ENCODE measurements at places on chromosomes 3 and 15.
A peak's percentile ranks its signal among the peaks of the same experiment; 100 is the strongest.

DNA sequence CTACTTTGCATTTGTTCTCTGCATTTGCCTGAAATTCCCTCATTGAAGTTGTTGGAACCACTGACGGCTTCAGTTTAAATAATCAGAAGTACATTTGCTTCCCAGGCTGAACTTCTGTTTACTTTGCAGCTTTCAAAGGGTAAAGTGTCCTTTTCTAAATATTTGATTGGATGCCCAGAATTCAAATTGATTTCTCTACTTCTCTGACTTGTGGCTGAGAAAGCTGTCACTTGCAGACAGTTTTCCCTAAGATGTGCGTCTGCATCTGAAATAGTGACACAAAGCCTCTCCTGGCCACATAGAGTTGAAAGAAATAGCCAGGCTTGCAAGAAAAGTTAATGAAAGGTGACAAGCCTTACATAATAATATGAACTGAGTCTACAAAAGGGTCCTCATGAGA is 299.6 kb downstream of the THSD4 start:
- DNase-seq, result no peak

DNA sequence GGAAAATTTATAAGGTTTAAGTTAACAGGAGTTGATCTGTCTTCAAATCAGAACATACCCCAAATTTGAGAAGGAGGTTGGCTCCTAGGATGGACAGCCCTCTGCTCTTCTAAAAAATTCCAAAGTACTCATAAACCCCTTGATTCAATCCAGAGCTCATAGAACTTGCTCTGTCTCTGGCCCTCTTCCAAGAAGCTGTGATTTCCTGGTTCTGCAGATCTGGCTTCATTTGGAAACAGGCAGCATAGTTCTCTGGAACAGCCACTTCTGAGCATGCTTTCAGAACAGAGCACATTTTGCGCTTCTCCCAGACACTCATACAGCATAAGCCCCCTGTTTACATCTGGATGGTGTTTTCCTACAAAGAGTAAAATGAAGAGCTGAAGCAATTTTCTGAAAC is 96.7 kb downstream of the KBTBD8 start:
- DNase-seq, result no peak

GRCh38 chr3:151084893-151085226 is 604 bp upstream of the MED12L start:
- no peak for DNase-seq

GRCh38 chr3:48023377-48023776 is 7.2 kb upstream of the MAP4 start:
- no peak for DNase-seq

DNA sequence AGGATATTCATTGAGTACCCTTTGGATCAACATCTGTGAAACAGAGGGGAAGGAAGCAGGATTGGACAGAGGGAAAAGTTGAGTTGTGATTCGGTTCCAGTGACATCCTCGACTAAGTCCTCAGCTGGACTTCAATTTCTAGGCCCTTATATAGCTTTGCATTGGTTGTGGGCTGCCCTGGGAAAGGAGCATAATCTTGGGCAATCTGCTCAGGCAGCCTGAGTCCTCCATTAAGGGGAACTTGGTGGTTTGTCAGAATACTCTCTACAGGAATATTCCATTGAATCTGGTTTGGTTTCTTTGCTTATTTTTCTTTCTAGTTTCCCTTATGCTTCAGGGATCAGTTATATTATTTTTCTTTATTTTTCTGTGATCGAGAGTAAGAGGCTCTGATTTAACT is 94.1 kb downstream of the TCF12 start:
- peak; percentile 26 for DNase-seq

- no peak for DNase-seq
These were observed 155.7 kb downstream of the RAB11A start for GRCh38 chr15:66025015-66025452.

DNA sequence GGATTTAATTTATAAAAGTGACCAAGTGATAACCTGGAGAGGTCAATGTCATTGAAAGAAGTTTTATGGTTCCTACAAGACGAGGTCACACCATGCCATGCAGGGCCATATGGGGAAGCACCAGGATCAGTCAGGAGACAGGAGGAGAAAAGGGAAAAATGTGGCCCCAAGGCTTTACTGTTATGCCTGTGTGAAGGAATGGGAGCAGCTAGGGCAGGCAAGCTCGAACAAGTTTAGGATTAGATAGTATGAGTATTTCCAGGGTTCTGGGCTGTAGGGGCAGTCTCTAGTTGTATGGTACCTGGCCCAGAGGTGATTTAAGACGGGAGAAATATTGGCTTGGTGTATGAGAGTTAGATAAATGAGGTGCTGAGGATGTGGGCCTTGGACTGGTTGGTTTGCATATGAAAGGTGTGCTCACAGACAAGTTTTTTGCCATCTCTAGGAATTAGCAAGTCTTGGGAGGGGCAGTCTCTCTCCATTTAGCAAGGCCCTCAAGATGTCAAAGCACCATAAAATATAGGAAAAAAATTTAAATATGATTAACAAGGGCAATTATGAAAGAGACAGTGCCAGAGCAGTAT is 36.3 kb upstream of the DCLK3 start:
- no peak for DNase-seq

DNA sequence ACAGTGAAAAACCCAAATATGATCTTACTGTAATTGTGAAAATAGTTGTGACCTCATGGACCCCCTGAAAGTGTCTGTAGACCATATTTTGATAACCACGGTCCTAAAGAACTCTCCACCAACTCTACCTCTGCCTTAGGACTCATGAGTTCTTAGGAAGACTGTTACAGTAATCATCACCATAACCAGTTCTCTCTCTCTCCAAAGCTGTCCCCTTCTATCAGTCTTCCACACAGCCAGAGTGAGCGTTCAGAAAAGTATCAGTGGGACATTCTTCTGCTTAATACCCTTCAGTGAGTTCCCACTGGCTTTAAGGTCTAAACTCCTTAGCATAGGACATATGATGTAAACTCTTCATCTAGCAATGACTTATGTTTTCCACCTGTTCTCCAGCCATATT is 27.6 kb upstream of the ST6GAL1 start:
- no peak for DNase-seq

DNA sequence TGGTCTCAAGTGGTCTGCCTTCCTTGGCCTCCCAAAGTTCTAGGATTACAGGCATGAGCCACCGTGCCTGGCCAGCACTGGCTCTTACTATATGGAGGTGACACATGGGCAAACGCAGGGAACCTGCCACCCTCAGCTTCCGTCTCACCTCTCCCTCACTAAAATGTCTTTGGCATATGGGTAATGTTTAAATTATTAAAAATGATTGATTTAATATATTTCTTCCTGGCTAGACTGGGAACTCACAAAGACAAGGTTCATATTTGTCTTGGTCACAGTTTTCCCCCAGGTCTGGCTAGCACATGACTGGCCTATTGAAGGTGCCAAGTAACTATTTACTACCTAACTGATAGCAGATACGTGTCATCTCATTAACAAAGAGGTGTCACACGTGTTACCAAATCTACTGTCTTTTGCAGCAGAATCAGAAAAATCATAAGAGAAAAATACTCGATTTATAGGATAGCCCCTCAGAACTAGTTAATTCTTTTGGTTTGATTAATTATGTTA is 48.2 kb downstream of the SYNM start:
- no peak for DNase-seq

- no peak for DNase-seq
These were observed 76.1 kb downstream of the CHRD start for GRCh38 chr3:184455991-184456390.

- no peak for DNase-seq
These were observed 27.3 kb downstream of the STARD5 start for GRCh38 chr15:81296673-81297072.

DNA sequence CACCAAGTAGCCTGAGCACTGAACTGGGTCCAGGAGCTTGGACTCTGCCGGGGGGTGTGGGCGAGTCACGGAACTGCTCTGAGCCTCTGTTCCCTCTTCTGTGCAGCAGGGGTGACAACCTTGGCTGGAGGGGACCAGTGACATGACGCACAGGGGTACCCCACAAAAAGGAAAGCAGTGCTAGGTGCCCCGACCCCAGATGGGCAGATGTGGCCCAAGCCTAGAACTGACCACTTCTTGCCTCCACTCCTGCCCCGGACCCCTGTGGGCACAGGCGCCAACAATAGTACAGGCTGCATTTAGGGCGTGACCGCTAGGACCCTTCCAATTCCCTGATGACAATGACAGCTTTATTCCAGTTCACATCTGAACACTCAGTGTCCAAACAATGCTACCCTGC is 255.9 kb upstream of the LYSMD4 start:
- no peak for DNase-seq

DNA sequence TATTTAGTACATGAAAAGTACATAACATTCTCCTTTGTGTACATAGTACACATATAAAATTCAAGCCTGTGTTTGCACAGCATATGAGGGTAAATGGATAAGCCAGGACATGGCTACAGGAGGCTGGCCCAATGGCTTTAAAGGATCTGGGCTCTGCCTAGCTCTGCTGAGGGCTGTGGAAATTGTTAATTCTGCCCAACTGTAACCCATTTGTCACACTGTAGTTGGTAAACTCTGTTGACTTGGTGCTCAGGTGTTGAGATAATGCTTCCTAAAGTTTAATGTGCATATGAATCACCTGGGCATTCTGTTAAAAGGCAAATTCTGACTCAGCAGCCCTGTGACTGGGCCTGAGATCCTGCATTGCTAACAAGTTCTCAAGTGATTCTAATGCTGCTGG is 196.5 kb upstream of the ZPLD1 start:
- DNase-seq, result no peak

- no peak for DNase-seq
These were observed 50.4 kb upstream of the PXYLP1 start for GRCh38 chr3:141181196-141181595.

All from OCI-M1 (cell line).